ENCODE measurements at places on chromosomes 1 and 21. TPM values are rescaled to one million over a fixed set of nuclear protein-coding genes. Genes with fewer than 3 reads are reported as not detected.

DNA sequence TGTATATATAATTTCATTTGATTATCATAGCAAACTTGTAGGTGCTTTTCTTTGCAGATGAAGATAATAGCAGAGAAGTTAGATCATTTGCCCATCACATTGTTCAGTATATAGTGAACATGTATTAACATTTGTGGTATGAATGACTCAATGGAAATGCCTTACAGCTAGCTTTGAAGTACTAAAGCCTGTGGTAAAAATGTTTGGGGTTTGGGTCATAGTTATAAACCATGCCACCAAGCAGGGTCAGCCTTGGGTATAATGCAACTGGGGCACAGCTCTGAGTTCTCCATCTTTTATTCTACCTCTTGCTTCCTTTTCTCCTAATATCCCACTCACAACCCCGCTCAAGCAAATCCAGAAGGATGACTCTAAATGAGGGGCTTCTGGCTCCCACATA, 141.6 kb downstream of the KCNT2 start:
- DNase-seq = no peak

- DNase-seq = no peak
Measured at GRCh38 chr1:44801491-44802305, 1.5 kb downstream of the PLK3 start.

GRCh38 chr1:174680101-174680500, 232.3 kb downstream of the GPR52 start:
- DNase-seq = no peak

DNA sequence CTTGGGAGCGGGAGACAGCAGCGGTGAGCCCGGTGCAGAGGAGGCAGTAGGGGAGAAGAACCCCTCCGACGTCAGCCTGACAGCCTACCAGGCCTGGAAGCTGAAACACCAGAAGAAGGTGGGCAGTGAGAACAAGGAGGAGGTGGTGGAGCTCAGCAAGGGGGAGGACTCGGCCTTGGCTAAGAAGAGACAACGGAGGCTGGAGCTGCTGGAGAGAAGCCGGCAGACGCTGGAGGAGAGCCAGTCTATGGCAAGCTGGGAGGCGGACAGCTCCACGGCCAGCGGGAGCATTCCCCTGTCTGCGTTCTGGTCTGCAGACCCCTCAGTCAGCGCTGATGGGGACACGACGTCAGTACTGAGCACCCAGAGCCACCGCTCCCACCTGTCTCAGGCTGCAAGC, 32.9 kb downstream of the STYXL2 start:
- no peak for DNase-seq

- DNase-seq = no peak
Measured at GRCh38 chr1:245695211-245695610, 540.4 kb downstream of the KIF26B start.

- DNase-seq = no peak
Measured at GRCh38 chr1:37605061-37605650, 9.4 kb upstream of the GNL2 start.

DNA sequence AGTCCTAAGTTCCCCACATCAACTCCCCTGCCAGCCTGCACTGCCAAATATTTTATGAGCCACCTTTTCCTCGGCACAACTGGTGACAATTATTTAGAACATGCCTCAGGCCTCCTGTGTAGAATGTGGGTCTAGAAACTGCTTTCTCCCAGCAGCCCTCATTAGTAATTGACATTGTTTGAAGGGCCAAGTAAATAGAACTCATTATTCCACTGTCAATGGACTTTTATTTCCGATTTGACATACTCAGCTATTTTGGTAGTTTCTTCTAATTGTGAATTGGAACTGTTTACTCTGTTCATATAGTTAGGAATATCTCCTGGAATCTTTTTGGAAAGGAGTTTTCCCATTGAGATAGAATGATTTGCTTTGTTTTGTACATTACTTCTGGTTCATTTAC, 168.8 kb upstream of the L1TD1 start:
- DNase-seq = no peak

DNA sequence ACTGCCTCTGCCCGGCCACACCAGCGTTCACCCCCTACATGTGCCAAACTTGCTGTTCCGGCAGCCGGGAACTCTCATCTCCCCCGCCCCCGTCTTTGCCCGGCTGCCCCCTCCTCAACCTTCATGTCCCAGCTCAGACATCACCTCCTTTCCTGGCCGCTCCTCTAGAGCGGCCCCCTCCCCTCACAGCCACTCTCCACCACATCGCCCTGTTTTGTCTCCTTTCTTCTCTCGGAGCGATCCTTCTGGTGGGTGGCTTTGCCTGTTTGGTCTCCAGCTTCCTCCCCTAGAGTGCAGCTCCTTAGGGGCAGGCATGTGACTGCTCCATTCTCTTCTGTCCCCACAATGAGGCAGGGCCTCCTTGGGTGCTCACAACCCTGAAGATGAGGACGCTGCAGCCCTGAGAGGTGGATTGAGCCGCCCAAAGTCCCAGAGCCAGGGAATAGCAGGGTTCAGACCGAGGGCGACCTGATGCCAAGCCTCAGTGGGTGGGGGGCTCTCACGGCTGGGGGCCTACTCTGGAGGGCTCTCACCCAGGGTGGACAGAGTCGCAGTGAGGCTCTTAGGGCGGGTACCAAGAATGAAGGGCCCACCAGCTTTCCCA, 44.9 kb upstream of the ECE1 start:
- no peak for DNase-seq

GRCh38 chr1:47188791-47189785, 748 bp downstream of the PDZK1IP1 start:
- DNase-seq = no peak

DNA sequence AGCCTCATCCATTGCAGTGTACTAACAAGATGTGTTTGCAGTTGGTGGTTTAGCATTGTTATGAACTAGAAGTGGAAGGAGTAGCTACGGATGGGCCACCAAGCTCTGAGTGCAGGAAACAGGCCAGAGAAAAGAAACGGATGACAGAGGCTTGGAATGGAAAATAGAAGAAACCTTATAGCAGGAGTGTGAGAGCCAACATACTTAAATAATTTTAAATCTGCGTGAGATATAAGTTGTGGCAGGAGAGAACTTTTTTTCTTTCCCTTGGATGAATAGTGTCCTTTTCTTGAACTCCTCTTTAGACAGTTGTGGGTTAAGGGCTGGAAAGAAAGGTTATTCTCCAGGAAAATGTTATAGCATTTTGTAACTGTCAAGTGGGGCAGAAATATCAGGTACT, 54.2 kb downstream of the RGL1 start:
- no peak for DNase-seq

DNA sequence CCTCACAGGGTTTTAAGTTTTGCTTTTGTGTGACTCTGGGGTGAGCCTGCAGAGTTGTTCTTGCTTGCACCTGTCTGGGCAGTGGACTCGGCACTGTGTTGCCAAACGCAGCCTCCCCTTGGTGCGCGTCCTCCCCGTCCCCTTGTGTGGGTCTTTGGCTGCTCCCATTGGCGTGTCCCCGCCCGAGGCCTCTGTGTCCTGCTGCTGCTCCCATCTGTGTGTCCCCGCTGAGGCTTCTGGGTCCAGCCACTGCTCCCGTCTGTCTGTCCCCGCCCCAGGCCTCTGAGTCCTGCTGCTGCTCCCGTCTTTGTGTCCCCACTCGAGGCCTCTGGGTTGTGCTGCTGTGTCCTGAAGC, 62.8 kb downstream of the PCNT start:
- no peak for DNase-seq

GRCh38 chr21:36082237-36082664, 12.4 kb downstream of the CBR1 start:
- no peak for DNase-seq

GRCh38 chr1:223143537-223144248, 645 bp upstream of the TLR5 start:
- no peak for DNase-seq

DNA sequence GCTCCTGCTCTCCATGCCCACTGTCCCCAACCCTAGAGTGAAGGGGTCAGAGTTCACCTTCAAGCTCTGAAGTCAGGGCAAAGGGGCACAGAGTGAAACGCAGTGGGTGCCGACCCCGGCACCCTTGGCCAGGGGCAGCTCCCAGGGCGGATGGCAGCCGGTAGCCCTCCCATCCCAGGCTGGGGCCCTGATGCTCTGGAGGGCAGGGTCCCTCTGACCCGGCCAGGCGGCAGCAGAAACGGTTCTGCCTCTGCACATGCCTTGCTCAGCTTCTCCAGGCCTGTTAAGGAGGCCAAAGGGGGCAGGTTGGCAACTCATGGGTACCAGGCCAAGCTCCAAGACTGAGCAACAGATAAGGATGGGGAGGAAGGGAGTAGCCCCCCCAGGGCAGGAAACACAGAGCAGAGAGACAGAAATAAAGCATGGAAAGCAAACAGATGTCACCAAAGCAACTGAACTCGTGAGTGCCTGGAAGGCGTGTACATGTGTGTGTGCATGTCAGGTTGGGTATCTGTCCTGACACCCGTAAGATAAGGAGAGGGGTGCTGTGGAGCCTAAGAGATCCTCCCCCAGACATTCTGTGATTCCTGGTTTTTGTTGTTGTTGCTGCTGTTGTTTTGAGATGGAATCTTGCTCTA, 112.3 kb upstream of the IFFO2 start:
- no peak for DNase-seq

GRCh38 chr1:52636721-52637695, 4.0 kb downstream of the SHISAL2A start:
- DNase-seq = no peak

DNA sequence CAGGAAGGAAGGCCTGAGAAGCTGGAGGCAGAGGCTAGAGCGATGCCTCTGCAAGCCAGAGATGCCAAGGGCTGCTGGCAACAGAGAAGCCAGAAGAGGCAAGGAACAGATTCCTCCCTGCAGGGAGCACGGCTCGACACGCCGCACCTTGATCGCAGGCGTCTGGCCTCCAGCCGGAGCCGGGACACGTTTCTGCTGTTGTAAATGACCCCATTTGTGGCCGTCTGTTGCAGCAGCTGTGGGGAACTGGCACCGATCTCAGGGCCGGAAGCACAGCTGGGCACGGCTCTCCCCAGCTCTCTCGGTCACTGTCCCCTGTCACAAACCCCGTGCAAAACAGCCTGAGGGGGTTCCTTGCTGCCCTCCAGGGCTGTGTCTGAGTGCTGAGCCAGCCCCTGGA, 59.6 kb downstream of the SIK1 start:
- no peak for DNase-seq

- DNase-seq = no peak
Measured at GRCh38 chr1:18630511-18631495, at the start of gene PAX7. Gene PAX7 (plus strand): TSS chr1:18630846. CDS start chr1:18631604, 758 bp downstream.

GRCh38 chr1:157154940-157155514, 16.8 kb upstream of the ETV3 start:
- DNase-seq = no peak

The GJA8 gene
- total RNA-seq = not detected

The SERTAD4 gene
- total RNA-seq = 0.31 TPM

The ADPRS gene
- total RNA-seq = 32.2 TPM

The ADAMTS1 gene
- total RNA-seq = 3.3 TPM

The WDR64 gene
- not detected for total RNA-seq

The GLIS1 gene
- 0.28 TPM for total RNA-seq

The EXO1 gene
- 26.3 TPM for total RNA-seq

The MYBPH gene
- total RNA-seq = not detected

The KDM5B gene
- 83.6 TPM for total RNA-seq

Data from Panc1 (cell line).